Peyer's patch (tissue), 4 donors: ENCODE measurements at places on chromosomes 6 and 20. TPM values are rescaled to one million over a fixed set of nuclear protein-coding genes. Genes with fewer than 3 reads are reported as not detected.

DNA sequence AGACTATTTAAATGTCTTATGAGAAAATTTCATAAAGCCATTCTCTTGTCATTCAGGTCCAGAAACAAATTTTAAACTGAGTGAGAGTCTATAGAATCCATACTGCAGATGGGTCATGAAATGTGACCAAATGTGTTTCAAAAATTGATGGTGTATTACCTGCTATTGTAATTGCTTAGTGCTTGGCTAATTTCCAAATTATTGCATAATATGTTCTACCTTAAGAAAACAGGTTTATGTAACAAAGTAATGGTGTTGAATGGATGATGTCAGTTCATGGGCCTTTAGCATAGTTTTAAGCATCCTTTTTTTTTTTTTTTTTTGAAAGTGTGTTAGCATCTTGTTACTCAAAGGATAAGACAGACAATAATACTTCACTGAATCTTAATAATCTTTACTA is 5.0 kb downstream of the MARCKS start:
- no peaks in the 10 kb centered on the region for H3K36me3 ChIP-seq
- H3K27me3 ChIP-seq: no peaks in the 10 kb centered on the region
- DNase-seq: no peak
- no peak overlapping the region for H3K27ac ChIP-seq
- no peaks in the 10 kb centered on the region for H3K4me1 ChIP-seq

Gene PNPLA1
- 1.3 TPM for total RNA-seq

DNA sequence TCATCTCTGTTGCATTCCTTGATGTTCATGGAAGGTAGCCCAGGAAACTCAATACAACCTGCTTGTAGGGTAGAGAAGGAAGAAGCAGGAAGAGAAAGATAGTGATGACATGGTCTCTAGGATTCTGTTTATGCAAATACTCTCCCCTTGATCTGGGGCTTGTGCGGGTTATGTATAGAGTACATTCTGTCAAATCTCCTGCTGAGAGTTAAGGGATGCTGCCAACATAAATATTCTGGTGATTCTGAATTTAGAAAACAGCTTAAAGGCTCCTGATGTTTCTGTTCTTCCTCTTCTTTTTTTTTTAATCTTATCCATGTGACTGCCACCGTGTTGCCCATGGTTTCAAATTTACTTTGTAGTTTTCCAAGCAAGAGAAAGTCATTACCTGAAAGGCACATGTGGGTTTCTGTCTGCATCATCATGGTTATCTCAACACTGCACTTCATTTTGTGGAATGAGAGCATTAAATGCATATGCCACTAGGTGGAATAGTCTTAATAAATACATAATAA is 150.6 kb downstream of the RPS12 start:
- no peak overlapping the region for H3K27ac ChIP-seq
- no peak overlapping the region for H3K4me3 ChIP-seq
- no peaks in the 10 kb centered on the region for H3K4me1 ChIP-seq
- no peak for DNase-seq
- no peaks in the 10 kb centered on the region for H3K36me3 ChIP-seq
- H3K27me3 ChIP-seq: no peaks in the 10 kb centered on the region

DNA sequence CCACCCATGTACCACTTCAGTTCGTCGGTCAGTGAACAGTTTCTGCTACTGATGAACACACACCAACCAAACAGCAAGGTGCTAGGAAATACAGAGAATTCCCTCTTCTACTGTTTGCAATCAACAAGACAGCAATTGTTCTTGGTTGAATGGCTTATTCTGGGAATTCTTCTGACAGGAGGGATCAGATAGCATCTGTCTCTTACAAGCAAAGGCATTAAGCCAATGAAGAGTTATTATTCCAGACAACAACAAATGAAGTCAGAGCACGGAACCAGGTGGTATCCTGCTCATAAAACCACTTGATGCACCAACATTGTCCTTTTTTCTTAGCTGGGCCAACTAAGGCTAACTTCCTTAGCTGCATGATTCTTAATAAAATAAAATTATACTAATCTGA is 37.8 kb downstream of the PTPRK start:
- H3K4me1 ChIP-seq: no peaks in the 10 kb centered on the region
- DNase-seq: no peak
- H3K4me3 ChIP-seq: no peak overlapping the region
- H3K27me3 ChIP-seq: no peaks in the 10 kb centered on the region
- no peaks in the 10 kb centered on the region for H3K36me3 ChIP-seq

GRCh38 chr6:3762359-3762758 is 10.8 kb upstream of the PXDC1 start:
- no peak for DNase-seq
- H3K4me3 ChIP-seq: no peak overlapping the region
- no peaks in the 10 kb centered on the region for H3K4me1 ChIP-seq
- H3K27ac ChIP-seq: no peak overlapping the region

DNA sequence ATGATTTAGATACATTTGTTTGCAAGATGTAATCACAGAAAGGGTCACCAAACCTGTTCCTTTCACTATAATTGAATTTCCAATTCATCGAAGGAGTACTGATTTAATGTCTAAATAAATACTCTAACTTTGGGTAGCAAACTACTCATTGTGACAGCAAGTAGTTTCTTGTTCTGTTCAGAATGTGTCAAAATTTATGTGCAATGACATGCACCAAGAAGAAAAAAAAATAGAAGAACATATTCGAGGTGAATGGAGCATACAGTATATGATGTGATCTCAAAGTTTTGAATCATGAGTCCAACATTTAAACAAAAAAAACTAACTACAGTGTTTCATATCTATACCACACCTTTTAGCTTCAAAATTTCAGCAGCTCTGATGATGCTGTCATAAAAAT is 583.6 kb upstream of the MMS22L start:
- no peak overlapping the region for H3K27ac ChIP-seq
- no peaks in the 10 kb centered on the region for H3K27me3 ChIP-seq
- no peak for DNase-seq
- H3K4me1 ChIP-seq: no peaks in the 10 kb centered on the region

Gene ZC3H12D
- 20.3 TPM for total RNA-seq

Gene RNF8
- 15.3 TPM for total RNA-seq

DNA sequence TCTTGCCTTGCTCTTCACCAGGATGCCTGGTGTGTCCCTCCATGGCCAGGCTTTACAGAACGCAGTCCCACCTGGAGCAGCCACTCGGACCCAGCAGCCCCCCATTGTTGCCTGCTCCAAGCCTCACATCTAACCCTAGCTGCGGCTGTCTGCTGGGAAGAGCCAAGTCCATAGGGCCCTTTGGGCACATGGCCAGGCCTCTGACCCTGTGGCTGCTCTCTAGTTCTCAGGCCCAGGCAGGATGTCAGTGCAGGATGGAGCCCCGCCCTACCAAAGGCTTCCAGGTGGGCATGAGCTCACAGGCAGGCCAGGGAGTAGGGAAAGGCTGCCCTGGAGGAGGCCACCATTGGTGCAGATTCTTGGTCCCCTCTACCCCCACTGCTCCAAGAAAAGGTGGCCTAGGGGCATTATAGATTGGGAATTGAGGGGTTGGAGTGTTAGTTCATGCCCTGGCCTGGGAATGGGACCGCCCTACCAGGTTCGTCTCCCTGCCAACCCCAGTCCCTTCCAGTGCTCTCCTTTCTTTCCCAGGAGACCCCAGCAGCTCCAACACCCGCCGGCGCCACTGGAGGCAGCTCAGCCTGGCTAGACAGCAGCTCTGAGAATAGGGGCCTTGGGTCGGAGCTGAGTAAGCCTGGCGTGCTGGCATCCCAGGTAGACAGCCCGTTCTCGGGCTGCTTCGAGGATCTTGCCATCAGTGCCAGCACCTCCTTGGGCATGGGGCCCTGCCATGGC is 18.7 kb downstream of the MAVS start:
- H3K36me3 ChIP-seq: no peaks in the 10 kb centered on the region
- H3K4me3 ChIP-seq: no peak overlapping the region
- H3K27me3 ChIP-seq: no peaks in the 10 kb centered on the region
- no peaks in the 10 kb centered on the region for H3K4me1 ChIP-seq
- no peak overlapping the region for H3K27ac ChIP-seq
